ENCODE measurements at places on chromosomes 3 and 15.
A peak's percentile ranks its signal among the peaks of the same experiment; 100 is the strongest.

GRCh38 chr3:49016414-49017228 is 1.8 kb downstream of the DALRD3 start:
- no peak for DNase-seq

DNA sequence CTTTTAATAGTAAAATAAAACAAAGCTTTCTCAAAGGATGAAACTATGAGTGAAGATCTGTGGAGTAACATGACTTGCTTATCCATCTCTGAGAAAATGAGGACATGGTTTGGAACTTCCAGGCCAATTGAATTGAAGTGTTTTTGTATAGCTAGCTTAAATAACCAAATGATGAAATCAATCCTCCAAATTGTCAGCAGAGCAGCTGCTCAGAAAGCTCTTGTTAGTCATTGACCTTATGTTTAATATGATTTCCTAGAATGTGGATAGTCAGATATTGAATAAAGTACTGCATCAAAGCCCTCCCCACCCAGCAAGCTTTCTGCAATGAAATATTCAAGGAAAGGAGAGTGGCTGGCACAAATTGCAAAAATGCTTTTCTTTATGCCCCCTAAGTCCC is 437.2 kb downstream of the MFSD1 start:
- DNase-seq, result no peak

DNA sequence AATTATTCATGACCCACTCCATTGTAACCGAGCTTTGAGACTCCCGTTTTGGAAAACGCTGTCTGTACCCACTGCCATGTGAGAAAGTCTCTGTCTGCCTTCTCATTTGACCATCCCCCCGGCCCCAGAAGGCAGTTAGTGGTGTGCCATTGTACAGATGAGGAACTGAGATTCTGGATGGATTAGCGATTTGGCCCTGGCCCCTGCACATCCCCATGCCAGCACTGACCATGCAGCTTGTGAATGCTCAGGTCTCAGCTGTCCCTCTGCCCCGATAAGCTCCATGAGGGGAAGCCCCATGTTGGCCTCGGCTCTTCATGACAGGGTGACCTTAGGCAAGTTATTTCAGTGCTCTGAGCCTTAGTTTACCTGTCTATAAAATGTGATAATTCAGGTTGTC is 153.0 kb upstream of the SMAD3 start:
- no peak for DNase-seq

DNA sequence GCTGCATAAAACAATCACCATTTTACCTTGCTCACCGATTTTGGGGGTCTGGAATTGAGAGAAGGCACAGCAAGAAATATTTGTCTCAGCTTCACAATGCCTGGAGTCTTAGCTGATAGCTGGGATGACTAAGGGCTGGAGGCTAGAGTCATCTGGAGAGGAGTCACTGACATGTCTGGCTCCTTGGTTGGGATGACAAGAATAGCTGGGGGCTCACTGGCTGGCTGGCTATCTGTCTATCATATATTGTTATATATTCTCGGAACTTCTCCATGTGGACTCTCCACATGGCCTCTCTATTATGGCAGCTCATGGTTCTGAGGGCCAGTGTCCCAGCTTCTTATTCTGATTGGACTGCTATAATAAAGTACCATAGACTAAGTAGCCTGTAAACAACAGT is 20.0 kb upstream of the TRIM71 start:
- no peak for DNase-seq

- DNase-seq, result no peak
These were observed 65.5 kb upstream of the C3orf49 start for GRCh38 chr3:63753567-63753966.

GRCh38 chr3:87354398-87354797 is 78.0 kb upstream of the POU1F1 start:
- no peak for DNase-seq

GRCh38 chr3:186953011-186953487 is 22.7 kb downstream of the ST6GAL1 start:
- DNase-seq, result no peak

GRCh38 chr15:60328852-60329443 is 68.8 kb downstream of the ANXA2 start:
- DNase-seq, result peak; percentile 19

DNA sequence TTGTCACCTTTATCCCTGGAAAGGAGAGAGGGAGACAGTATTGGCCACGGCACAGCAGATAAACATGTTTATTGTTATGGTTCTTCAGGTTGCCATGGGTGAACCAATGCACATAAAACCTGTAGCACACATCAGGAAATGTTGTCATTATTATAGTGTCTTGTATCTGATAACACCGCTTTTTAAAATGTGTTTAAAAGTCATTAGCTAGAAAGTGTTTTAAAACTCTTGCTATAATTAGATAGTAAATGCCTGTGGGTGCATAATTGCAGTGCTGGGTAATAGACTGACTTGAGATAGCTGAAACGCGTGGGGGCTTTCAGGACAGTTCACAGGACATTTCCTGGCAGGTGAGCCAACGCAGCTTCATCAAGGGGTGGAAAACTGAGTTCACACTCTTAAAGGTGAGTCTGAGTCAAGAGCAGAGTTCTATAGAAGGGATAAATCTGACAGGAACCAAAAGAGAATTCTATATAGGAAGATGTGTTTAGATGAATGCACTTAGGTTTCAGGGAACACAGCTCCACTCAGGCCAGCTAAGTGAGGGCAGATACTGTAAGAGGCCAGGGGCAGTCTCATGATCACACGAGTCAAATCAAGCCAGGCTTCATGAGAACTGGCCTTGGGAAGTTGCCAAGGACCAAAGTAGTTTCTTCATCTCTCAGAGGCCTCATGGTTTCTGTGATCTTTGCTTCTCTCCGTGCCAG is 35.6 kb upstream of the PPP4R2 start:
- no peak for DNase-seq

GRCh38 chr3:143810166-143810952 is 37.9 kb downstream of the SLC9A9 start:
- no peak for DNase-seq

GRCh38 chr3:124916837-124917409 is 17.6 kb downstream of the MUC13 start:
- no peak for DNase-seq

GRCh38 chr15:77024273-77025082 is 29.6 kb downstream of the PSTPIP1 start:
- DNase-seq, result peak; percentile 48

- no peak for DNase-seq
These were observed 73.6 kb downstream of the HMG20A start for GRCh38 chr15:77494073-77494867.

DNA sequence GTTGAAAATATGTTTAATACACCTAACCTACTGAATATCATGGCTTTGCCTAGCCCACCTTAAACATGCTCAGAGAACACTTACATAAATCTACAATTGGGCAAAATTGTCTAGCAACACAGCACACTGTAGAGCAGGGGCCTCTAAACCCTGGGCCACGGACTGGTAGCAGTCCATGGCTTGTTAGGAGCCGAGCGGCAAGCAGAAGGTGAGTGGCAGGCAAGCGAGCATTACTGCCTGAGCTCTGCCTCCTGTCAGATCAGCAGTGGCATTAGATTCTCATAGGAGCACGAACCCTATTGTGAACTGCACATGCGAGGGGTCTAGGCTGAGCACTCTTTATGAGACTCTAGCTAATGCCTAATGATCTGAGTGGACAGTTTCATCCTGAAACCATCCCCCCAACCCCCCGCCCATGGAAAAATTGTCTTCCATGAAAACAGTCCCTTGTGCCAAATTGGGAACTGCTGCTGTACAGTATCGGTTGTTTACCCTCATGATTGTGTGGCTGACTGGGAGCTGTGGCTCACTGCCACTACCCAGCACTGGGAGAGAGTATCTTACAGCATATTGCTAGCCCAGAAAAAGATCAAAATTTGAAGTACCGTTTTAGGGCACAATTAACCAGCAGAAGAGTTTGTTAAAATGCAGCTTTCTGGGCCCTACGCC is 26.1 kb downstream of the CMSS1 start:
- DNase-seq, result no peak

- no peak for DNase-seq
These were observed 472.2 kb downstream of the NR2F2 start for GRCh38 chr15:96802611-96803255.

DNA sequence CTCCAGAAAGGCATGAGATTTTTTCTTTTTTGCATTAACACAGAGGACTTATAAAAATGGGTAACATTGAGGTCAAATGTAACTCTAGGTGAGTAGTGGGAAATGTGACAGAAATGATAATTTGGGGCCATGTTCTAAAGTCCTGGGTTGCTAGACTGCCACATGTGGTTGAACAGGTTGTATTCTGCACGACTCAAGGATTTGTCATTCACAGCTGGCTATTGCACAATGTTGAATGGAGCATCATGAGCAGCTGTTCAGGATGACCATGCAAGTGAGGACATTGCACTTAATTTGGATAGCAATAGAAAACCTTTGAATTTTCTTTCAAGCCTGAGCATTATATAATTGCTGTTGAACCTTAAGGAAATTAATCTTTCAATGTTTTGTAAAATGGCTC is 396.6 kb downstream of the NAALADL2 start:
- no peak for DNase-seq

GRCh38 chr3:68360492-68360891 is 571.9 kb downstream of the TAFA4 start:
- no peak for DNase-seq

- DNase-seq, result no peak
These were observed 238.2 kb downstream of the GREM1 start for GRCh38 chr15:32956006-32956405.

- no peak for DNase-seq
These were observed 23.0 kb upstream of the CACNA2D3 start for GRCh38 chr3:54099381-54099780.

All from stimulated activated CD4-positive, alpha-beta T cell treated with anti-CD3 and anti-CD28 coated beads, Interleukin-4, amount 100 ng/mL, for 4 hours (primary cell).